Activated CD4-positive, alpha-beta T cell treated with anti-CD3 and anti-CD28 coated beads, Interleukin-2, Interleukin-4, amounts not matched to agents 100 ng/mL and 50 ng/mL, durations not matched to agents 16 hours and 8 hours (primary cell): ENCODE measurements at places on chromosomes 13 and 19.

DNA sequence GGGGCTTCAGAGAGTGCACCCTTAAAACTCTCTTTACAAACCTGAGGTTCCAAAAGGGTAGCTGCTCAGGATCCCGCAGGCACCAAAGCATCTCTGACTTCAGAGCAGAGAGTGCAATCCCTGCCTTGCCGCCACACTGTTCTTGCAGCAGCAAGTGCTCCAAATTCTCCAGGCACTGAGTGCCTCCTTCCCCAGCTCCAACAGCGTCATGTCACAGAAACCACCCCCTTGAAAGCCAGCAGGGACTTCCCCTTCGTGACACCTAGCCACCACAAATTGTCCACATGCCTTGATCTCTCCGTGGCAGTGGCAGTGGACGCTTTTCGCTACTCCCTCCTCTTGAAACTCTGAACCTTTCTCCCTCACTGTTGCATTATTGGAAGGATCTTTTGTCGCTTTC lies 39.9 kb downstream of the MBNL2 start:
- peak; percentile 26 for DNase-seq

GRCh38 chr19:45999653-46000121 lies 4.4 kb downstream of the CCDC61 start:
- DNase-seq: no peak

- DNase-seq: no peak
Observed at GRCh38 chr19:2332341-2333026, 4.0 kb downstream of the SPPL2B start.

- DNase-seq: peak; percentile 66
Observed at GRCh38 chr13:41054212-41054877, 7.0 kb upstream of the WBP4 start.

- DNase-seq: no peak
Observed at GRCh38 chr19:538641-539428, 5.0 kb upstream of the GZMM start.

- DNase-seq: no peak
Observed at GRCh38 chr13:39130301-39130700, 92.0 kb downstream of the NHLRC3 start.

DNA sequence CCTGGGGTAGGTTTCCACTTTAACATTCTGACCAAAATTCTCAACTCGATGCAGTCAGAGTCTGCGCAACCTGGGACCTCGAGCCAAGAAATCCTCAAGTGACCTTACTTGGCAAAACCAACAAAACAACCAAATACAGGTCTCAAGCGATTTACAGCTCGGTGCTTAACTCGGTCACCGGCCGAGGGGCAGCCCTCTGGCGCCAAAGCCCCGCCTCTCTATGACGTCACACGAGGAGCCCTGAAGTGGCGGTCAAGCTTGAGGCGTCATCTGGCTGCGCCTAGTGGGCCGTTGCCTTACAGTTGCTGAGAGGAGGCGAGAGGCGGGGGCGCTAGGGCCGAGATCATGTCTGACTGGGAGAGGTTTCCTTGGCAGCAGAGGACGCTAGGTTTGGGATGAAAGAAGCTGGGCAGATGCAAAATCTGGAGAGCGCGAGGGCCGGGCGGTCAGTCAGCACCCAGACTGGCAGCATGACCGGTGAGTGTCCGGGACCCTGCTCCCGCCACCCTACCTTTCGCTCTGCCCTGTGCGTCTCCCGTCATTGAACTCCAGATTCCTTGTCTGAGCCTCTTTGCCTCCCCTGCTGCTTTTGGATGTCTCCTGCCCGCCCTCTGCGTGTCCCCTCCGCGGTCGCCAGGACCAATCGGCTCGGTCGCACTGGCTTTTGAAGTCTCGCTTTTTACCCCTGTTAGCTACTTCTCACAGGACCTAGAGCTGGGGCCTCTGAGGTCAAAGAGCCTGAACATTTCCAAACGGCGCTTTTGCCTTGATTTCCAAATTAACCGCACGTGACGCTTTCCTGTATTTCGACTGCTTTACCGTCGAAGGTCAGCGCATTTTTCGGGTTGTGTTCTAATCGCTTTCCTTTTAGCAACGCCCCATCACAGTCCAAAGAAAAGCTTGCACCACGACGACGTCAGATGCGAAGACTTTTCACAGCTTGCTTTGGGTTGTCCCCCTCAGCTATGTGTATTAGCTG lies at the start of gene CDADC1:
Gene CDADC1 (plus strand): TSS at position 283 of the 979 bp plus-strand sequence. CDS start 113 bp downstream, at position 396.
- peak; percentile 97 for DNase-seq

- DNase-seq: peak; percentile 66
Observed at GRCh38 chr19:1001538-1002166, 1.4 kb downstream of the GRIN3B start.

DNA sequence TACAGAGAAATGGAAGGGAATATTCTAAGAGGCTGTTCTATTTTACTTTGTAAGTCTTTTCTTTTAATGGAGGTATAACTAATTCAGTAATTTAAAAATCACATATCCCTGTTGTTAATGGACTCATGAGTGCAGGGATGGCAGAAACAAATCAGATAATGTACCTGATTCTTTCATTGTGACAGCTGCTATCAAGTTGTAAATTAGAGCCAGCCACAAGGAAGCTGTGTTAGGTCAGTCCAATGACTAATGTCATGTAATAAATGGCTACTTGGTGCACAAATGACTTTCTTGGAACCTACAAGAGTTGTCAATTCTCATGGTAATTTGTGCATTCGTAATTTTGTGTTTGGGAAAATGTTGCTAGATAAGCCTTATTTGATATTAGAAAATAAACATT lies 446.4 kb downstream of the DCT start:
- DNase-seq: no peak

GRCh38 chr13:101346161-101346560 lies 70.1 kb downstream of the NALCN start:
- DNase-seq: no peak

GRCh38 chr19:35211545-35212230 lies 16.9 kb downstream of the FAM187B start:
- DNase-seq: peak; percentile 72

DNA sequence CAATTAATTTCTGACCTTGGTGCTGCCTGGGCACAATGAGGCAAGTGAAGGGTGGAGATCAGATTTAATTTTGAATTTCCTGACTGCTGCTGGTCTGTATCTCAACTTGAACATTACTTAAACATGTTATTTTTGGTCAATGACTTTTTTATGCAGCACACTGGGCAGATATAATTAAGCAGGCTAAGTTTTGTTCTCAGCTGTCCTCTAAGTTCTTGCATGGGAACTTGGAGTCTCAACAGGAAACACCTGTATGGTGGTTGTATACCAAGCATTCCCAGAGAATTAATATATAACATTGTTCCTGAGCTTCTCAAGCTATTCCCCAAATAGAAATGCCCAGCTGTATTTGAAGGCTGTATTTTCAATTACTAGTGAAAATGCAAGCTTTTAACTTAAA lies 113.5 kb upstream of the EDNRB start:
- no peak for DNase-seq

- DNase-seq: no peak
Observed at GRCh38 chr13:33471204-33471603, 185.6 kb upstream of the STARD13 start.

GRCh38 chr13:54592201-54592600 lies 1563.6 kb downstream of the OLFM4 start:
- no peak for DNase-seq

DNA sequence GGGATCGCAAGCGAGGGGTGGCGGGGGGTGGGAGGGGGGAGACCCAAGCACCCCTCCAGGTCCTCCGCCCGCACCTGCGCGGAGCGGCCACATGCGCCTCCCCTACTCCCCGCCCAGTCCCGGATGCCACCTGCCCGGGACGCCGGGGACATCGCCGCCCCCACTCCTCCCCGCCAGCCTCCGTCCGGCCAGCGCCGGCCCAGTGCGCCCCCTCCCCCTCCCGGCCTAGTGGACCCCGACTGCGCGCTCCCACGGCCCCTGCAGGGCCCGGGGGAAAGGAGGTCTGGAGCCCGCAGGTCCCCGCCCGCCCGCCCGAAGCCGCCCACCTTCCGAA lies 263 bp downstream of the RHPN2 start:
- no peak for DNase-seq

DNA sequence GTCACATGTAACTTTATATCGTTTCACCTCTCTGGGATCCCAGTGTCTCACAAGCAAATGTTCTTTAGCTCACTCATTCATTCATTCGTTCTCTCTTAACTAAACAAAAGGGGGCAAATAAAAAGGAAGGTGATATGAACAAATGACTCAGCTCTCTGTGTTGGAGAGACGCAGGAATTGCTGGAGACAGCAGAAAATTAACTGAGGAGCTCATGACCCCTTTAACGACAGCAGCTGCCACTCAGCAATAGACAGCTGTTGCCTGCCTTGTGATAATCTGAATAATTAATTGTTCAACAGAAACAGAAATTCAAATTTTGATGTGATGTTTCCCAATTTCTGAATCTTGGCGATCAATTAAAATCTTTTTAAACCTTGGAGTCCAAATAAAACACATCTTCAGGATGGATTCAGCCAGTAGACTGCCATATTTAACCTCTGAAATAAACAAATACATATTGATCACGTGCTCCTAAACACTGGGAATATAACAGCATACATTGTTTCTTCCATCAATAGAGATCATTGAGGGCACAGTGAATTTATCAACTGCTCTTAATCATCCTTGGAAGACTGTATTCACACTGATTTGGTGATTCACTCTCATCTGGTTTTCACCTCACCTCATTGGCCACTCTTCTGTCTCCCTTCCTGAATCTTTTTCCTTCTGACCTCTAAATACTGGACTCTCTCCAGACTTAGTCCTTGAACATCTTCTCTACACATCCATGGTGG lies 63.3 kb downstream of the MBNL2 start:
- DNase-seq: no peak

- DNase-seq: no peak
Observed at GRCh38 chr13:110533771-110534670, 27.5 kb downstream of the RAB20 start.

DNA sequence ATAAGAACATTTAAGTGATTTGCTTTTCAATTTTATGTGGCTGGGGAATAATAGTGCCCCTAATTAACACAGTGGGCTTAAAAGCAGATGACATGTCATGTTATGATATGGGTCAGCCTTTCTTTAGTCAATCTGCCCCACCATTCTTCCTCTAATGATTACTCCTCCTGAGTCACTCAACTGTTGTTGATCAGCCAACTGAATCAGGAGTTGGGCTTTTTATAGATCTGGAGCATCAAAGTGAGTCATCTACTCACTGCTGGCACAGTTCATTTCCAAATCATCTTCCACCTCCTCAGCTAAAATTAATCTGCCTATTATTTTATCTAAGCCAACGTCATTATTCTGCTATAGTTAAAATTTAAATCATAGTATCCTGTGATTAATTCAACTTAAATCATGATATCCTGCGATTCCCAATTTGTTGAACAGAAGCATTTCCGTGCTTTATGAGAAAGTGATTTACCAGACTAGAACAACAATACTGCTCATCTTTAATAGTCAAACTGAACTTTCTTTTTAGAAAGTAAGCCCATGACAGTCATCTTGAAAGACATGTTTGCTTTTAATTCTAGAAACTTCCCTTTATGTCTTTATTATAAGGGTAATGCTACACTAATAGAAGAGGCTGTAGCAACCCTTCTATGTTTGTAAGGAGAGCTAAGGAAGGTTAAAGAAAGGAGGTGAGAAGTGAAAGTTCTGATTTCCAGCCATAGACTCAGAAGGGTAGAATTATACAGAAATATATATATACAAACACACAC lies 551.4 kb downstream of the TBC1D4 start:
- no peak for DNase-seq

DNA sequence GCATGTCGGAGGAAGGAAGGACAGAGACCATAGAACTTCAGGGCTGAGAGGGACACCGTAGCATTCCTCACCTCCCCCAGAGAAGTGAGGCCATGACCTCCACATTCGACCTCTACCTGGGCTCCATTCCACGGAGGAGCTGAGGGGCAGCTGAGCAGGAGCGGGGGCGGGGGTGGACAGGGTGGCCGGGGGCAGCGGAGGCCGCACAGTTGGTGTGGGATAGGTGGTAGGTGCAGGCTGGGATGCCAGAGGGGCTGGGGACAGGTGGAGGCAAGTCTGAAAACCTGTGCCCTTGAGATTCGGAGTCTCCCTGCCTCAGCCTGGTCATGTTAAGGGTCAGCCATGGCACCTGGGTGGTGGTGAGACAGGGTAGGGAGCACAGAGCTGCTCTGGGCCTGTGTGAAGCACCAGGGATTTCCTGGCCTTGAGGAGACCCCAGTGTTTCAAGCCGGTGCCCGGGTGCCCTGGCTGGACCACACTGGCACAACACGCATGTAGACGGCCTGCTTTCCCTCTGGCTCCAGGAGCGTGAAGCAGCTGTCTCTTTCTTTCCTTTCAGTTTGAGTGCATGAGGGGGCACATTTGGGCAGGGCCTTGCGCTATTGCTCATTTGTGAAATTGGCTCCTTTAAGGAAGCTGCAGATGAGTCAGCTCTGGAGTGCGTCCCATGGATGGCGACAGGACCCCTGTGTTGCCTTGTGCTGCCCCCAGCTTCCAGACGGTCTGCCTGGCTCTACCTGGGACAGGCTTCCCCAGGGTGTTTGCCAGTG lies 51.8 kb downstream of the TSSK6 start:
- DNase-seq: no peak

- DNase-seq: no peak
Observed at GRCh38 chr13:90089051-90089450, 1258.4 kb upstream of the MIR17HG start.

GRCh38 chr19:1672038-1672768 lies 19.8 kb upstream of the TCF3 start:
- no peak for DNase-seq

DNA sequence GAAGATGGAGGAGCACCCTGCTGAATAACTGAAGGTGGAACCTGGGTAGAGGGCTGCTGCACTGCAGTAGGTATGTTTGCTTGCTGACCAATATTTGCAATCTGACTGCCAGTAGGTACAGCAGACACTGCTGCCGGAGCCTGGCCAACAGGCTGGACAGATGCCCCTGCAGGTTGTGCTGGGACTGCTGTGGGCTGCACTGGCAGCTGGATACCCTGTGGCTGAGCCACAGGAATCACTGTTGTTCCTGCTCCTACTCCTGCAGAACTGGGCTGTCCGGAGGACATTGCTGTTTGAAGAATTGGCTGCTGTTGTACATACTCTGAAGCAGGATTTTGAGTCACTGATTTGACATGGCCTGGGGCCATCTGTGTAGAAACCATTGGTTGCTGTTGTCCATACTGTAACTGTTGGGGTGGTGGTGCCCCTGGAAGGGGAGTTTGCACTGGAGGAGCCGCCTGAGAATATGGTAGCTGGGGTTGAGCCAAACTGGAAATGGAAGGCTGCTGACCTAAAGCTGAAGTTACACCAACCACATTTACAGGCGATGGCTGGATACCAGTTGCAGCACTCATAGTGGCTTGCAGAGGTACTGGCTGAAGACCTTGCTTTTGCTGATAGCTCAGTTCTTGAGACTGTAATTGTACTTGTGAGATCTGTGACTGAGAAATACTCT lies 2.2 kb downstream of the TSC22D1 start:
- DNase-seq: peak; percentile 9

- peak; percentile 91 for DNase-seq
Observed at GRCh38 chr19:18294467-18294864, 13.0 kb upstream of the JUND start.

DNA sequence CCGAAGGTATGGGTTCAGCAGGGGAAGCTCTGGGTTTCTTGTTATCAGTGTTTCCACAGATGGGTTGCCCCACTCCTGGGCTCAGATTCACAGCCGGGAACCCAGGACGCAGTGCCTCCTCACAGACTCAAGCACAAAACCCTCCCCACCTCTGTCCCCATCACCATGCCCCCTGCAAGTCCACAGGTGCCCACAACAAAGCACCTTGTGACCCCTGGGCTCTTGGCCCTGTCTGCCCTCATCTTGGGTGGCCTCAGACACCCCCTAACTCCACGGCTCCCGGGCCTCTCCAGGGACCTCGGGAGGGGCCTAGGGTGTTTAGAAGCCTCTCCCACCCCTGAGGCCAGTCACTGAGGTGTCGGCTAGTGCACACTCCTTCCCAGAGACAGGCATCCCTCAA lies 231.7 kb downstream of the TUBA3C start:
- no peak for DNase-seq

- DNase-seq: no peak
Observed at GRCh38 chr19:55451163-55451964, 8.3 kb upstream of the SHISA7 start.
